Type B pancreatic cell (in vitro differentiated cells): ENCODE measurements at places on chromosomes 3 and 15.

DNA sequence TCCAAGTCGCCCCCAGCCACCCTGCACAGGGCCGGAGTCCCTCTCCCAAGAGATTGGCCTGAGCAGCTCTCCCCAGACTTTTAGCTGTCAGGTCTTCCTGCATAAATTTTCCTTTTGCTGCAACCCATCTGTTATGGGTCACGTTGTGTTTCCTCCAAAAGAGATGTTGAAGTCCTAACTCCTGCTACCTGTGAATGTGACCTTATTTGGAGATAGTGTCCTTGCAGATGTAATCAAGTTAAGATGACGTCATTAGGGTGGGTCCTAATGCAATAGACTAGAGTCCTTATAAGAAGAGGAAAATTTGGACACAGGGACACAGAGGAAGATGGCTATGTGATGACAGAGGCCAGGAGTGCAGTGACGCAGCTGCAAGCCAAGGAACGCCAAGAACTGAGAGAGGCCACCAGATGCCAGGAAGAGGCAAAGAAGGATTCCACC is 13.2 kb upstream of the SLC6A6 start:
- peaks cover 7% of the 10 kb centered on the region for H3K27me3 ChIP-seq
- H3K4me1 ChIP-seq: peaks cover 15% of the 10 kb centered on the region
- DNase-seq: no peak
- H3K36me3 ChIP-seq: no peaks in the 10 kb centered on the region
- H3K4me3 ChIP-seq: no peak overlapping the region

DNA sequence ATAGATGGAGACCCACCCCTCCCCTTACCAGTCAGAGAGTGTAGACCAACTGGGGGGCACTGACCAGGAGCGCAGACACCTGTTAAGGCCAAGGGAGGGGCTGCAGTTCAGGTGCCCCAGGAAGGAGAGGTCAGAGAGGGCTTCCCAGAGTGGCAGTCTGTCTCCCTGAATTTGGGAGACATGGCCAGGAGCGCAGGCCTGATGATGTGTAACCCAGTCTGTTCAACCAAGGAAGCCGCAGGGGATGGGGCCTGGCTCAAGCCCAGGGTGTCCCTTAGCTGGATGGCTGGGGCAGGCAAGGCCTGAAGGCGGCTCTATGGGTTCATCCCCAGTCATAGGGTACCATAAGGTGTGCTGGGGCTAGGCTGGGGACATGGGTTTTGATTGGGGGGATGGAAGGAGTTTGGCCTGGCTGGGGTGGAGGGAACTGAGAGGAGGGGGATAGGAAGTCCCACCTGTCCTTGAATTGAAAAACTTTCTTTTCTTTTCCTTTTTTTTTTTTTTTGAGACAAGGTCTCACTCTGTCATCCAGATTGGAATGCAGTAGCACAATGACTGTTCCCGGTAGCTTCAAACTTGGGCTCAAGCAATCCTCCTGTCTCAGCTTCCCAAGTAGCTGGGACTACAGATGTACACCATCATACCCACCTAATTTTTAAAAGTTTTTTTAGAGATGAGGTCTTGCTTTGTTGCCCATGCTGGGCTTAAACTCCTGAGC is 75.7 kb downstream of the SMAD6 start:
- H3K27me3 ChIP-seq: no peaks in the 10 kb centered on the region
- DNase-seq: no peak
- H3K27ac ChIP-seq: peak overlapping the region; percentile 81
- H3K4me3 ChIP-seq: no peak overlapping the region

- peak; percentile 18 for DNase-seq
- H3K27ac ChIP-seq: no peak overlapping the region
- H3K4me1 ChIP-seq: no peaks in the 10 kb centered on the region
- H3K36me3 ChIP-seq: no peaks in the 10 kb centered on the region
- H3K4me3 ChIP-seq: no peak overlapping the region
These were observed 6.9 kb upstream of the IL16 start for GRCh38 chr15:81189583-81190283.

DNA sequence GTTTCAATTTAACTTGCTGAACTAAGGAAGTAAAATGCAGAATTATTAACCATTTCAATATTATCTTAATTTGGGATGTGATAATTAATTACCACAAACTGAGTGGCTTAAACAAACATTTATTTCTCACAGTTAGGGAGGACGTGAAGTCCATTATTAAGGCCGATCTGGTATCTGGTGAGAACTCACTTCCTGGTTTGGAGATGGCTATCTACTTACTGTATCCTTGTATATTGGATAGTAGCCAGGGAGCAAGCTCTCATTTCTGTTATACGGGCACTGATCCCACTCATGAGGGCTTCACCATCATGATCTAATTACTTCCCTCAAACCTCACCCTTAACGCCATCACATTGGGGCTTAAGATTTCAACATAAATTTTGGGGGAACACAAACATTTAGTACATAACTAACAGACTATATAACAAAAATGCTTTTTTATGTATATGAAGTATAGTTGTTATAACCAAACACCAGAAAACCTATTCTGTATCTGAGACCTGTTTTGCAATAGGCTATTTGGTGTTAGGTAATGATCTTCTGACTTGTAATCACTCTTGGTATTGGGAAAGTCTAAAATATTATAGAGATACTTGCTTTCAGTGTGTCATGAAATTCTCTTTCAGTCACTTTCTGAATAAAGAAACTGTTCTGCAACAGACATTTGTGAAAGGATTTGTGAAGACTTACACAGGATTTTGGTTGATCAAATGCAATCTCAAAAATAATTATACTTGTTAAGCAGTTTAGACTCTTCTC is 4.7 kb upstream of the KPNA4 start:
- H3K36me3 ChIP-seq: peaks cover 7% of the 10 kb centered on the region
- peaks cover 16% of the 10 kb centered on the region for H3K4me1 ChIP-seq
- DNase-seq: no peak

GRCh38 chr3:90184861-90185260 is 1077.4 kb downstream of the EPHA3 start:
- DNase-seq: no peak
- H3K36me3 ChIP-seq: no peaks in the 10 kb centered on the region

- peaks cover 40% of the 10 kb centered on the region for H3K27me3 ChIP-seq
- H3K4me3 ChIP-seq: no peak overlapping the region
- H3K4me1 ChIP-seq: peaks cover 5% of the 10 kb centered on the region
- no peak for DNase-seq
These were observed 52.4 kb upstream of the GYG1 start for GRCh38 chr3:148938936-148939335.

DNA sequence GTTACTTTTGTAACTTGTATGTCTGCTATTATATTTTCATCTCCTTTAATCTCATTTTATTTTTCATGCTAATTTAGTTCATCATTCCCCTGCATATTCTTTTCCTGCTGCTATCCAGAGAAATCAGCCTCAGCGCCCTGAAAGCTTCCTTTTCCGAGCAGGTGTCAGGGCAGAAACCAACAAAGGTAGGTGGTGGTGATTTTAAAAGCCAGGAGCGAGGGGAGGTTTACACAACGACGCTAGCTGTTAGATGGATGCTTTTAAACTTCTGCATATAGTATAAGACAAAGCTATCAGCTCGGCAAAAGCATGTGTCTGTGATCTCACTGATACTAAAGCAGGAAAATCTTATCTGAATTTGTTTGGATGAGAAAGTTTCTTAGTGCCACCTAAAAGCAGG is 75.0 kb downstream of the LRCH3 start:
- H3K36me3 ChIP-seq: peaks cover 11% of the 10 kb centered on the region
- H3K27me3 ChIP-seq: no peaks in the 10 kb centered on the region
- DNase-seq: no peak

DNA sequence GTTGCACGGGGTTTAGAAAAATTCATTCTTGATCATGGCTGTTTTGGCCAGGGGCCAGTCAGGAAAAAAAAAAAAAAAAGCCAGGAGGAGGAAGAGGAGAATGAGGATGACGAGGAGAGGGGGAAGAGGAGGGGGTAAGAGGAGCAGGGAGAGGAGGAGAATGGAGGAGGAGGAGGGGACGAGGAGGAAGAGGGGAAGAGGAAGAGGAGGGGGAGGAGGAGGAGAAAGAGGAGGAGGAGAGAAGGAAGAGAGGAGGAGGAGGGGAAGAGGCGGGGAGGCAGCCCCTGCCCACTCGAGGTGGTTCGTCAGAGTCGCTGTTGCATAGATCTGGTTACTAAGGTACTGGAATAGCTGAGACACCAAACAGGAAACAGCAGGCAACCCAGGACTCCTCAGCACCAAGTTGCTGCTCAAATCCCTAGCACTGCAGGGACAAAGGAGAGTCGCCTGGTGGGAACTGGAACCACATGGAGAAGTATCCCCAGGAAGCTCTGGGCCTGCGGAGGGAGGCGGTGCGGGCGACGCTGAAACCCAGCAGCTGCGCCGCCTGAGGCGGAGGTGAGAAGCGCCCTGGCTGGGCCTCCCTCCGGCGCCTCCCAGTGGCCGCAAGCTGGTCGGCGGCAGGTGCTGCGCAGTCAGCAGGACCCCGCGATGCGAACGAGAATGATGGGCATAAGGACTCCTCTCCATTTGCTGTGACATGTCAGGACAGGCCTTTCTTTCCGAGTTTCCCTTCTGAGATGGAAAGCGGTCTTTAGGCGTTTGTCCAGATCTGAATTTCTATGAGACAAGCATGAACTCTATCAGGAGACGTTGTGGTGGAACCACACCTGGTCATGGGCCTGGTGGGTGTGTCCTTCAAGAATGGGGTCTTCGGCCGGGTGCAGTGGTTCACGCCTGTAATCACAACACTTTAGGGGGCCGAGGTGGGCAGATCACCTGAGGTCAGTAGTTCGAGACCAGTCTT is 17.5 kb downstream of the FAM240A start:
- H3K27me3 ChIP-seq: peaks cover 3% of the 10 kb centered on the region
- peak; percentile 84 for DNase-seq
- peak overlapping the region; percentile 70 for H3K4me3 ChIP-seq
